ENCODE measurements at places on chromosomes 5 and 9. TPM values are rescaled to one million over a fixed set of nuclear protein-coding genes. Genes with fewer than 3 reads are reported as not detected.

- no peak overlapping the region for H3K4me3 ChIP-seq
- H3K27me3 ChIP-seq, result no peaks in the 10 kb centered on the region
- no peak for DNase-seq
- no peaks in the 10 kb centered on the region for H3K36me3 ChIP-seq
Observed at GRCh38 chr5:79518718-79519117, 4.8 kb upstream of the HOMER1 start.

The KIF12 gene
- not detected for total RNA-seq

DNA sequence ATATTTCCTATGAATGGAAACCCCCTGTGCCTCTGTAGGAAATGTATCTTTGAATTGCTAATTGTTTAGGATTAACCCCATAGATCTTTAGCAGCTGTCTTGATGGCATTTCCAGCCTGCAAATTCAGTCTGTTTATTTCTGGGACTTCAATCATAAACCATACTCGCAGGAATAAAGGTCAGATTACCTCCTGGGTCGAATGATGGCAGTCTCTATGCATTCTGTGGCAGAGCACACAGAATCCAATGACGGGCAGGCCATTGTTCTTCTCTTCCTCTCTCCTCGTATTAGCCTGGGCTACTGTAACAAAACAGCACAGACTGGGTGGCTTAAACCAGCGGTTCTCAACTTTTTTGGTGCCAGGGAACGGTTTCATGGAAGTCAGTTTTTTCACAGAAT lies 199.9 kb downstream of the PCSK5 start:
- H3K4me1 ChIP-seq, result peaks cover 7% of the 10 kb centered on the region
- no peak for DNase-seq
- no peaks in the 10 kb centered on the region for H3K27me3 ChIP-seq
- H3K27ac ChIP-seq, result no peak overlapping the region
- H3K36me3 ChIP-seq, result no peaks in the 10 kb centered on the region

The GABRB2 gene
- total RNA-seq, result 3.7 TPM

The ALG2 gene
- 29.1 TPM for total RNA-seq

DNA sequence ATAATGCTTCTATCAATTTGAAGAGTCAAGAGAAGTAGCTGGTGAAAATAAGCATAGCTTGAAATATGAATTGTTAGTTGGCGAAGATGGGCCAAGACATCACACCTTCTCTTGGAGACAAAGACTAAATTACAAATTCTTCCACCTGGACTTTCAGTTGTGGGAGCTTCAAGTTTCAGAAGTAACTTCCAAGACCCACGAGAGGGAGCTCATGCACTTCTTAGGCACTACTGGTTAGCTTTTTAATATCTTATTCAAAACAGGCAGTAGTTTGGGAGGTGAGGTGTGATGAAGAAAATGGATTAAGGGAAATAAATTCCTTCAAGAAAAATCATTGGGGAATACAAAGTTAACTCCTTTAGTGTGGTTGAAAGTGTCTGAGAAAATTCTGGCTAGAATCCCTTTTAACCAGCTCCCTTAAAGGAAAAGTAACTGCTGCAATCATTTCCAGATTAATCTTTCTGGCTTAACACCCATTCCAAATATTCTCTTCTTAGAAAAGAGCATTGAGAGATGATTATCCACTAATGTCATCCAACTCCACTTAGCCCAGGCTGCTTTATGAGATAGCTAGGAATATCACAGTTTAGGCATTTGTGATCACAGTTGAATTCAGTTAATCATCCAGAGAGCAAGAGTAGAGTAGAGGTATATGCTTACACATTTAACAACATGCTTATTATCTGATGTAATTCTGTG lies 139.5 kb upstream of the DMRTA1 start:
- H3K27me3 ChIP-seq, result no peaks in the 10 kb centered on the region
- H3K4me1 ChIP-seq, result no peaks in the 10 kb centered on the region
- DNase-seq, result no peak
- no peak overlapping the region for H3K4me3 ChIP-seq
- no peak overlapping the region for H3K27ac ChIP-seq

The QSOX2 gene
- total RNA-seq, result 11.6 TPM

- H3K4me1 ChIP-seq, result peaks cover 11% of the 10 kb centered on the region
- no peak overlapping the region for H3K27ac ChIP-seq
- no peaks in the 10 kb centered on the region for H3K27me3 ChIP-seq
- H3K4me3 ChIP-seq, result no peak overlapping the region
- no peak for DNase-seq
- H3K36me3 ChIP-seq, result no peaks in the 10 kb centered on the region
Observed at GRCh38 chr5:143409926-143410325, 6.4 kb upstream of the NR3C1 start.

GRCh38 chr9:86573886-86574285 lies 219.7 kb upstream of the TUT7 start:
- no peak for DNase-seq
- no peaks in the 10 kb centered on the region for H3K36me3 ChIP-seq
- no peak overlapping the region for H3K4me3 ChIP-seq
- no peaks in the 10 kb centered on the region for H3K27me3 ChIP-seq
- no peaks in the 10 kb centered on the region for H3K4me1 ChIP-seq

GRCh38 chr5:116441223-116441622 lies 133.4 kb downstream of the SEMA6A start:
- no peaks in the 10 kb centered on the region for H3K27me3 ChIP-seq
- H3K36me3 ChIP-seq, result no peaks in the 10 kb centered on the region
- no peak overlapping the region for H3K4me3 ChIP-seq
- no peak overlapping the region for H3K27ac ChIP-seq
- DNase-seq, result no peak

The UHRF2 gene
- total RNA-seq, result 81.9 TPM

GRCh38 chr5:179051784-179052183 lies 8.4 kb upstream of the ZNF354C start:
- H3K4me1 ChIP-seq, result no peaks in the 10 kb centered on the region
- H3K27ac ChIP-seq, result no peak overlapping the region
- no peaks in the 10 kb centered on the region for H3K36me3 ChIP-seq

The FCN1 gene
- 1.5 TPM for total RNA-seq

- no peaks in the 10 kb centered on the region for H3K36me3 ChIP-seq
- no peak overlapping the region for H3K4me3 ChIP-seq
- H3K27ac ChIP-seq, result no peak overlapping the region
Observed at GRCh38 chr9:137069508-137070091, 757 bp downstream of the SAPCD2 start.

DNA sequence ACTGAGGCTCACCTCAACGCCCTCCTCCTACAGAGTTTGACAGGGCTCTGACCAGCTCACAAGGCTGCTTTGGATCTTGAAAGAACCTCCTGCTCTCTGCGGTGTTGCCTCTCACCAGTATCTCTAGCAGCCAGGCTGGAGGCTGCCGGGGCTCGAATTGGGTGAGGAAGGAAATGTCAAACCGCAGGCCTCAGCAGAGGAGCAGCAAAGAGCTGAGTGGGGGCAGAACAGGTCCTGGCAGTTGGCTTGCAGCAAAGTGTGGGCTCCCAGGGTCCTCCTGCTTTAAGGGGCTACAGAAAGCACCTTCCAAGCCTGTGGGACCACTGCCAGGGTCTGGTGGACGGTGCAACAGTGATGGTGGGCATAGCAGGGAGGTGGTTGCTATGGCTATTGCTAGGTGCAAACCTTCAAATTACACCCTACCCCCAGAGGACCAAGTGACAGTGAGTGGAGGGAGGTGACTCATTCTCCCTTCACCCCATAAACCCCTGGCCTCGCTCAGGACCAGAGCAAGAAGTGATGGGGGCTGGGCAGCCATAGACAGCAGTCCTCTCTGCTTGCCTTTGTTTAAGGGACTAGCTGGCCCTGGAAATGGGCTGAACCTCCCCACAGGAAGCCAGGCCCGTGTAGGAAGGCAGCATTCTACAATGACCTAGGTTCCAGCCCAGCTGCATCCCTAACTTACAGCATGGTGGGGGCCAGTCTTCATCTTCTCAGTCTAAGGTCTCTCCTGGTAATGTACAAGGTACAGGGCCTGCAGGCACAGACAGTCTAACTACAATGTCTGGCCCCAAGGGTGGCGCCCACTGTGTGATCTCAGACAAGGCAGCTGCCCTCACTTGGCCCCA lies 18.7 kb downstream of the LCP2 start:
- no peaks in the 10 kb centered on the region for H3K36me3 ChIP-seq
- H3K4me1 ChIP-seq, result peaks cover 30% of the 10 kb centered on the region
- H3K27ac ChIP-seq, result peak overlapping the region; percentile 80
- no peak overlapping the region for H3K4me3 ChIP-seq
- no peaks in the 10 kb centered on the region for H3K27me3 ChIP-seq

- H3K4me3 ChIP-seq, result no peak overlapping the region
- H3K27ac ChIP-seq, result peak overlapping the region; percentile 42
- H3K4me1 ChIP-seq, result peaks cover 14% of the 10 kb centered on the region
- no peaks in the 10 kb centered on the region for H3K27me3 ChIP-seq
Observed at GRCh38 chr5:119398727-119399466, 43.1 kb downstream of the TNFAIP8 start.

GRCh38 chr5:154267516-154267915 lies 77.0 kb downstream of the GALNT10 start:
- no peak overlapping the region for H3K4me3 ChIP-seq
- no peaks in the 10 kb centered on the region for H3K27me3 ChIP-seq
- H3K4me1 ChIP-seq, result no peaks in the 10 kb centered on the region
- DNase-seq, result no peak

- H3K27ac ChIP-seq, result no peak overlapping the region
- H3K27me3 ChIP-seq, result no peaks in the 10 kb centered on the region
- H3K36me3 ChIP-seq, result no peaks in the 10 kb centered on the region
- H3K4me1 ChIP-seq, result peaks cover 5% of the 10 kb centered on the region
Observed at GRCh38 chr5:411728-412127, 31.2 kb upstream of the EXOC3 start.

- H3K27ac ChIP-seq, result no peak overlapping the region
- H3K4me1 ChIP-seq, result peaks cover 4% of the 10 kb centered on the region
- H3K36me3 ChIP-seq, result no peaks in the 10 kb centered on the region
- no peaks in the 10 kb centered on the region for H3K27me3 ChIP-seq
- DNase-seq, result no peak
Observed at GRCh38 chr9:90844326-90844725, 42.7 kb downstream of the SYK start.

DNA sequence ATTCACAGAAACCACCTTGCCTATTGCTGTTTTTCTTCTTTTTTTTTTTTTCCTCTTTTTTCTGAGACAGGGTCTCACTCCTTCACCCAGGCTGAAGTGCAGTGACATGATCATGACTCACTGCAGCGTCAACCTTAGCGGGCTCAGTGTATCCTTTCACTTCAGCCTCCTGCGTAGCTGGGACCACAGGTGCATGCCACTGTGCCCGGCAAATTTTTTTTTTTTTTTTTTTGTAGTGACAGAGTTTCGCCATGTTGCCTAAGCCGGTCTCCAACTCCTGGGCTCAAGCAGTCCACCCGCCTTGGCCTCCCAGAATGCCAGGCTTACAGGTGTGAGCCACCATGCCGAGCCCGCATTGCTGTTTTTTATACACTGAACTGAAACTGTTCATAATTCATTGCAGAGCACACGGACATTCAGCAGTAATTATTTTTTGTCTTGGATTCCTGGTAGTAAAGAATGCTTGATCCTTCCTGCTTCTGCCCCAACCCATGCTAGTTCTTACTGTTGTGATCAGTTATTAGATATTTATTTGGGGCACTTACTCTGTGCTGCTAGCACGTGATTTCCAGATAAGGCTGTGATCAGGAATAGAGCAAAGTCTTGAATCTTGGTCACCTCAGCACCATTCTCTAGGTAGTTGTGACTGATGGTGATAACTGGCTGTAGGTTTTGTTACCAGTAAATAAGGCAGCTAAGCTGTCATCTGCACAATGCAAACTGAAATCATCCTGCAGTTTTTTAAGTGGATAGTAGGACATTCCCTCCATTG lies 14.0 kb downstream of the MAP3K1 start:
- no peak overlapping the region for H3K4me3 ChIP-seq
- H3K27me3 ChIP-seq, result no peaks in the 10 kb centered on the region
- H3K27ac ChIP-seq, result no peak overlapping the region
- no peak for DNase-seq

DNA sequence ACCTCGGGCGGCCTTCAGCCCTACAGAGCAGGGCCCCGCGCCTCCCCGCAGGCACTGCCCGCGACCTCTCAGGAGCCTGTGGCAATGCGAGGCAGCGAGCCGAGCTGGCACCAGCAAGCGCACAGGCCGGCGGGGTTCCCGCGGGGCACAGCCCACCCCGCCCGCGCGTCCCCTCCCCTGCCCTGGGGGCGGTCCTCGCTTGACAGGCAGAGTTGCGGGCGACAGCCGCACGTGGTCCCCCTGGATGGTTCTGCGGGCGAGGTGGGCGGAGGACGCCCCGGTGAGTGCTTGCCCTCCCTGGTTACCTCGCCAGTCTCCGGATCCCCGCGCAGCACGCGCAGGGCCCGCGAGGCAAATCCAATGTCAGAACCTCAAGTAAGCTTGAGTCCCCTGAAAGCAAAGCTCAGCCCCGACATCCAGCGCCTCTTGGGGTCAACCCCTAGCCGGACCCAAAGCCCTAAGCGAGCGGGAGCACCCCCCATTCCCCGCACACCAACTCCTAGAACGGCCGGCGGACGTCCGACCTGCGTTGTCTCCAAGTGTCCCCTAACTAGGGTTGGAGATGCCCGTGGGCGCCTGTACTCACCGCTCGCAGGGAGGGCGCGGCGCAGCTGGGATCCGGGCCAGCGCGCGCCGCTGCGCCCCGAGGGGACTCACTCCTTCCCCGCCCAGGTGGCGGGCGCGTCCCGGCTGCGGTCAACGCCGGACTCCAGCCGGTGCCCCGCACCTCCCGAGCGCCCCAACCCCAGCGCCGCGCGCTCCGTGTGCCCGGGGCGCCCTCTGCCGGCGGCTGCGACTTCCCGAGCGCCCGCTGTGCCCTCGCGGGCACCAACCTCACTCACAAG lies at the start of gene DRD1:
Gene DRD1, minus strand, starts transcription at position 123 of the 845 bp plus-strand sequence. CDS start 1,083 bp downstream, outside the sequence.
- H3K4me3 ChIP-seq, result peak within 1 kb of the TSS; percentile 46
- no peaks in the 10 kb centered on the region for H3K27me3 ChIP-seq
- H3K4me1 ChIP-seq, result no peaks in the 10 kb centered on the region
- no peak for DNase-seq
- H3K27ac ChIP-seq, result no peak within 1 kb of the TSS

DNA sequence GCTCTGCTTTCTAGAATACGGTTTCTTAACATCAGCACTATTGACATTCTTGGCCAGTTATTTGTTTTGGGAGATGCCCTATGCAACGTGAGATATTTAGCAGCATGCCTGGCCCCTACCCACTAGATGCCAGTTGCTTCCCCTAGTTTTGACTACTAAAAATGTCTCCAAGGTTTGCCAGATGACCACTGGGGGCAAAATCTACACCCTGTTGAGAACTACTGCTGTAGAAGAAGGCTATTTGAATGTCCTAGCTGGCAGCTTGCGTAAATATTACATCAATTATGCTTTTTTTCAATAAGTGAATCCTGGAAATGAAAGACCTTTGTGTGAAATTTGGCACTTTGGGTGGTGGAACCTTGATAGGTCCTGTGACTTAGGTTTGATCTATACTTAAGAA lies 5.0 kb downstream of the NCBP1 start:
- H3K27ac ChIP-seq, result no peak overlapping the region
- no peak overlapping the region for H3K4me3 ChIP-seq
- peaks cover 4% of the 10 kb centered on the region for H3K4me1 ChIP-seq
- peaks cover 20% of the 10 kb centered on the region for H3K36me3 ChIP-seq
- no peak for DNase-seq
- H3K27me3 ChIP-seq, result no peaks in the 10 kb centered on the region
